ENCODE measurements at places on chromosomes 2 and 18. TPM values are rescaled to one million over a fixed set of nuclear protein-coding genes. Genes with fewer than 3 reads are reported as not detected.

TBC1D8 gene
- 97.5 TPM for total RNA-seq

PLEKHM3 gene
- total RNA-seq, result 2.2 TPM

NLRC4 gene
- total RNA-seq, result 0.11 TPM

TUBA4B gene
- 0.20 TPM for total RNA-seq

COBLL1 gene
- 3.7 TPM for total RNA-seq

LRRC30 gene
- not detected for total RNA-seq

DDX1 gene
- 124 TPM for total RNA-seq

ACMSD gene
- total RNA-seq, result not detected

PCARE gene
- not detected for total RNA-seq

TMEM178A gene
- 0.08 TPM for total RNA-seq

RAX gene
- not detected for total RNA-seq

COLEC12 gene
- 0.06 TPM for total RNA-seq

SERPINB11 gene
- not detected for total RNA-seq

OTOS gene
- total RNA-seq, result not detected

LRP1B gene
- total RNA-seq, result not detected

ANKRD62 gene
- total RNA-seq, result not detected

KCNS3 gene
- 1.2 TPM for total RNA-seq

ACTR3 gene
- 237 TPM for total RNA-seq

EMX1 gene
- total RNA-seq, result 0.12 TPM

B3GNT7 gene
- 2.3 TPM for total RNA-seq

ANTXR1 gene
- total RNA-seq, result 137 TPM

APCDD1 gene
- total RNA-seq, result not detected

IL1RL1 gene
- 1.0 TPM for total RNA-seq

FAM228A gene
- not detected for total RNA-seq

CRIM1 gene
- total RNA-seq, result 157 TPM

PPP4R1 gene
- total RNA-seq, result 45.0 TPM

NXPH2 gene
- not detected for total RNA-seq

KCNK3 gene
- 0.94 TPM for total RNA-seq

LGALSL gene
- total RNA-seq, result 12.3 TPM

HOXD11 gene
- total RNA-seq, result 5.5 TPM

ATP8B1 gene
- 6.8 TPM for total RNA-seq

AFF3 gene
- total RNA-seq, result 0.01 TPM

TMEM37 gene
- 1.5 TPM for total RNA-seq

ANO7 gene
- 2.0 TPM for total RNA-seq

TNFRSF11A gene
- 7.8 TPM for total RNA-seq

ANKRD30BL gene
- total RNA-seq, result not detected

MREG gene
- 4.7 TPM for total RNA-seq

UGT1A3 gene
- total RNA-seq, result 0.13 TPM

TDRD15 gene
- total RNA-seq, result not detected

ASXL2 gene
- 9.3 TPM for total RNA-seq

TUBA4A gene
- total RNA-seq, result 266 TPM

CBLN2 gene
- 0.18 TPM for total RNA-seq

NTSR2 gene
- not detected for total RNA-seq

GALR1 gene
- total RNA-seq, result not detected

SLC30A3 gene
- 3.2 TPM for total RNA-seq

USP40 gene
- total RNA-seq, result 23.2 TPM

CFAP210 gene
- 0.30 TPM for total RNA-seq

IL1B gene
- total RNA-seq, result 0.26 TPM

DCDC2C gene
- not detected for total RNA-seq

COLEC11 gene
- total RNA-seq, result 0.62 TPM

SERTAD2 gene
- 9.8 TPM for total RNA-seq

EML4 gene
- 22.6 TPM for total RNA-seq

SKA1 gene
- total RNA-seq, result 10.9 TPM

SUPT7L gene
- total RNA-seq, result 29.5 TPM

ARHGAP28 gene
- not detected for total RNA-seq

CNTNAP5 gene
- total RNA-seq, result not detected

ITGB6 gene
- total RNA-seq, result 0.66 TPM

TUBB8B gene
- total RNA-seq, result not detected

LYPD6B gene
- 0.10 TPM for total RNA-seq

Data from A549 treated with Hydrocortisone at 1 μM for 4 hours (cell line).